Left renal cortex interstitium (tissue), 4 donors: ENCODE measurements at places on chromosomes 1 and 21. TPM values are rescaled to one million over a fixed set of nuclear protein-coding genes. Genes with fewer than 3 reads are reported as not detected.

The CR1 gene
- 20.2 TPM for polyA plus RNA-seq

- DNase-seq = peak; percentile 90
Measured at GRCh38 chr1:244969355-244970235, 105.3 kb upstream of the HNRNPU start.

The TNFAIP8L2 gene
- polyA plus RNA-seq = 1.2 TPM

The PRAMEF11 gene
- polyA plus RNA-seq = not detected

- no peak for DNase-seq
Measured at GRCh38 chr1:230791986-230792564, 44.9 kb downstream of the CAPN9 start.

DNA sequence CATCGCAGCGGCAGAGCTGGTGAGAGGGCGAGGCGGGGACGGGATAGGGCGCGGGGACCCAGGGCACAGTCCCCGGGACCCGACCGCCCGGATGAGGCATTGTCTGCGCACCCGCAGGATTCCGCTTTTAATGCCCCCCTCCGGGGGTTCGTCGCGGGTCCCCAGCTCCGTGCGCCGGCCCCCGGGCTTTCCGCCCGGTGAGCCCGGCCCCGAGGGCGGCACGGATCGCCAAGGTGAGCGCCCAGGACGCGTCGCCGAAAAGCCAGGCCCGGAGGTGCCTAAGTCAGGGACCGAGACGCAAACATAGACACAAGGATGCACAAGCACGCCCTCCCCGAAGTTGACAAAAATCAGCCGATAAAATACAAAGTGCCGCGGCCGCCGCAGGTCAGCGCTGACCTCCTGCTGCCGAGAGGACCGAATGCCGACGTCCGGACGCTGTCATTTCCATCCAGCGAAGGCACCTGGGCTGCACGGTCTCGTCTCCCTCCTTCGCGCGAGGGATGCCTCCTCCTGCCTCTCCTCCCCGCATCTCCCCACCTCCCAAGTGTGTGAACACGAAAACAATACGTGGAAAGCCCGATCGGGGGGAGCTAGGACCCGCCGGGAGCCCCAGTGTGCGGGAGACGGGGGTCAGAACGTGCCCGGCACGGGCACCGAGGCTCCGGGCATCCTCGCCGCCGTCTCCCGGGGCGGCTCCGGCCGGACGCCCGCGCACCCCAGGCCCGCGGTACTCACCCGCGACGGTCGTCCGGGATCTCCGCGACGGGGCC is 101.1 kb upstream of the SOD1 start:
- DNase-seq = no peak

The CASQ2 gene
- polyA plus RNA-seq = 0.49 TPM

The ITGB2 gene
- polyA plus RNA-seq = 12.5 TPM

The GPR161 gene
- polyA plus RNA-seq = 20.5 TPM

DNA sequence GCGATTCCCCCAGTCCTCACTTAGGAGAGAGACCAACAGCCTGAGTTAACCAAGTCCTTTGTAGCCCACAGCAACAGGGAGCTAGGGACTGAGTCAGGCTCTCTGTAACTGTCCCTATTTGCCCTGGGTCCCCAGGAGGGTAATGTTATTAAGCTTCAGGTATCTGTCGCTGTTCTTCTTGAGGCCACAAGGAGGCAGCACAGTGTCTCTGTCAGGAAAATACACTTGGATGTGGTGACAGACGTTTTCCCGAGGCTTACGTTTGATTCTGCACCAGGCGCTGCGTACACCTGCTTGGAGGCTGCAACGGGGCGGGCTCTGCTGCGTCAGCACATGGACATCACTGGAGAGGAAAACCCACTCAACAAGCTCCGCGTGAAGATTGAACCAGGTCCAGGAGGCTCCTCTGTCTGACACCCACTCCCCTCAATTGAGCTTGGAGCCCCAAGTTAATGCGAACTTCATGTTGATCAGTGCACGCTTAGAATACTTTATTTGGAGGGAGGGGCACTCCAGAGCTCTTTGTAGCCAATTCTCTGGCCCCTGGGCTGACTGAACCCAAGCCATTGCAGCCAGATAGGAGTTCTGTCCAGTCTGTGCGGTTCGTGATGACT is 10.7 kb upstream of the ELF3 start:
- DNase-seq = no peak

- no peak for DNase-seq
Measured at GRCh38 chr1:234763367-234763766, 153.4 kb upstream of the IRF2BP2 start.

- no peak for DNase-seq
Measured at GRCh38 chr21:28480470-28480869, 512.2 kb downstream of the LTN1 start.

The CDCA8 gene
- 18.1 TPM for polyA plus RNA-seq

DNA sequence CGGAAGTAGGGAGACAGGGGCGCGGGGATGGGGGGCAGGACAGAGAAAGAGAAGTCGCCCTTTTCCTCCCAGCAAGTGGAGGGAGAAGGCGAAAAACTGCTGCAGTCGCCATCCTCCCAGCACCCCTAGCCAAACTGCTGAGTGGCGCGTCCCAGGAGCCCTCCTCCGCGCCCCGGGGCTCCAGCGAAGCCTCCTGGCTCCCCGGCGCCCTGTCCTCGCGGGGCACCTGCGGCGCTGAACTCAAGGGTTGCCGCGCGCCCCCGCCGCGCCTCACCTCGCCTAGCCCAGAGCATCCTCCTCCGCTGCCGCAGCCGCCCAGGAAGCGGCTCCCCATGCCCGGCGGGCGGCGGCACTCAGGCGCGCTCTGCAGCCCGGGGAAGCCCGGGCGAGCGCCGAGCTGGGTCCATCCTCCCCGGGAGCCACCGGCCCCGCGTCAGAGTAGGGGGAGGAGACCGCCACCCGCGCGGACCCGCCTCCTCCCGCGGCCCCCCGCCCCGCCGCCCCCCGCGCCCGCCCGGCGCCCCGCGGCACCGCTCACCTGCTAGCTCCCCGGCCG is at the start of gene DAB1:
DAB1 (minus strand) TSS at position 405 of the 556 bp plus-strand sequence. CDS start 133,030 bp downstream, outside the sequence.
- no peak for DNase-seq

- DNase-seq = no peak
Measured at GRCh38 chr1:117161887-117162286, 40.3 kb upstream of the TRIM45 start.

- DNase-seq = no peak
Measured at GRCh38 chr1:15100121-15100879, 53.2 kb upstream of the TMEM51 start.

DNA sequence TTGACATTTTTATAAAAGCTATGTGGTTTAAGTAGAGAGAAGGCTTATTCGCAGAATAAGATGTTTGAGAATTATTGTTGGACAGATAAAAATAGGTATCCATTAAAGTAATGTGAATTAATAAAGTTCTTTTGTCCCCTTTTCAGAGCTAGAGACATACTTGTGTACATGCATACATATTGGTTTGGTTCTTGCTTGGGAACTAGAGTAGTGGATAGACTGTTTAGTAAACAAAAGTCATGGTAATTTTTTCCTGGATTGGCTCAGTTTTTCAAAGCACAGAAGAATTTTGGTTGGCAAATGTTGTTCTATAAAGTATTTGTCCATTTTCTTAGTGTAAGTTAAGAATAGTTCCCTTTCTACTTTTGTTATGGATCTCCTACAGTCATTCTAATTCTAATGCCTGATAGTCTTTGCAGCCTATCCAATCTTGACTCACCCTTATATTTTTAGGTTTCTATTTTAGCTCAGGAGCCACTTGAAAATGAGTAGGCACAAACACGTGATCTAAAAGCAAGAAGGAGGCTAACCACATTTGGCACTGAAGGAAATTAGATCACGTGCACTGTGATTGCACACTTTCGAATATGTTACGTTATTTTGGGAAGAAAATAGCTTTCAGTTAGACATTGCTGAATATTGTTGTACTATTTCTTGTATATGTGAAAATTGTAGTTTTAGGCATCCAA is 47.0 kb downstream of the RABGAP1L start:
- no peak for DNase-seq

GRCh38 chr1:64061430-64062104 is 141.9 kb upstream of the UBE2U start:
- DNase-seq = no peak

The OVAAL gene
- not detected for polyA plus RNA-seq

GRCh38 chr1:99173900-99174299 is 90.4 kb upstream of the PLPPR4 start:
- DNase-seq = no peak

The APCS gene
- not detected for polyA plus RNA-seq

The PRKAA2 gene
- 12.7 TPM for polyA plus RNA-seq

The LAD1 gene
- 32.8 TPM for polyA plus RNA-seq

DNA sequence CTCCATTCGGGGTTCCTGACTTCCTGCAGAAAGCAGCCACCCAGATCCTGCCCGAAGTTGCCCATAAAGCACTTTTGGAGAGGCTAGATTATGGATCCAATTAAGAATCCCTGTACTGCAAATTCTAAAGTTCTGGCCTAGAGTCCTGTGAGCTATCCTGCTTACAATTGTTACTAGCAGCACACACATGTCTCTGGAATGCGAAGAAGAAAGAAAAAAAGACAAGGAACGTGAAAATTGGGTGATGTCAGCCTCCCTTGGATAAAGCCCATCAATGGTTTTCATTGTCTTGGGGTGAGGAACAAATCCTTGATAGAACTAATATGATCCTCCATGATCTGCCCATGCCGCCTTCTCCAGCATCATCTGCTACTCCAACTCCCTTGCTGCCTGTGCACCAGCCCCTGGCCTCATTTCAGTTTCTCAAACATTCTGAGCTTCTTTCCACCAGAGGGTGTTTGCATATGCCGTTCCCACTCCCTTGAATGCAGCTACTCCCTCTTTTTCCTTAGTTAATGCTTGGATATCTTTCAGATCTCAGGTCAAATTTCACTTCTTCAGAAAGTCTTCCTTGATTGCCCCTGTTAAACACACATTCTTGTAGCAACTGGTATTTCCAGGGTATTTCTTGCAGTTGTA is 94.0 kb downstream of the ST6GALNAC5 start:
- no peak for DNase-seq

GRCh38 chr1:150156868-150157603 is 7.3 kb downstream of the PLEKHO1 start:
- no peak for DNase-seq

GRCh38 chr21:45438391-45439145 is 33.6 kb downstream of the COL18A1 start:
- DNase-seq = no peak

The TMEM200B gene
- polyA plus RNA-seq = 19.9 TPM

- DNase-seq = no peak
Measured at GRCh38 chr1:82466416-82466815, 665.7 kb downstream of the ADGRL2 start.

- DNase-seq = no peak
Measured at GRCh38 chr1:198966519-198966918, 327.7 kb downstream of the PTPRC start.

- no peak for DNase-seq
Measured at GRCh38 chr1:227312361-227313025, 5.8 kb downstream of the CDC42BPA start.

GRCh38 chr1:160204526-160205241 is 500 bp upstream of the PEA15 start:
- no peak for DNase-seq

The KLHDC7A gene
- polyA plus RNA-seq = 13.7 TPM

The LINGO4 gene
- not detected for polyA plus RNA-seq

DNA sequence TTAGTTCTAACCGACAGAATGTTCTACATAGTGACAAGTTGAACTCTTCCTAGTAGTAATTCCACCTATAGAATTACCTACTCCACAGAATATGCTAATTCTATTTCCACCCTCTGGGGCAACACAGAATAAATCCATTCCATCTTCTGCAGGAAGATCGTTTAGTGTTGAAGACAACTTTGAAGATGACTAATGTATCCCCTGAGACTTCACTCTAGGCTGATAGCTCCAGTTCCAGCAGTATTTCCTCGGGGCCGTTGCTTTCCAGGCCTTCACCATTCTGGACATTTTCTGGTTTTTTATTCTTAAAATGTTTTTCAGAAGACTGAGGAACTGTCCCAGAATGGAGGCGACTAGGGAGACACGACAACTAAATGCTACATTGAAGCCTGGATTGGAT is 61.0 kb upstream of the CSF1 start:
- DNase-seq = no peak

DNA sequence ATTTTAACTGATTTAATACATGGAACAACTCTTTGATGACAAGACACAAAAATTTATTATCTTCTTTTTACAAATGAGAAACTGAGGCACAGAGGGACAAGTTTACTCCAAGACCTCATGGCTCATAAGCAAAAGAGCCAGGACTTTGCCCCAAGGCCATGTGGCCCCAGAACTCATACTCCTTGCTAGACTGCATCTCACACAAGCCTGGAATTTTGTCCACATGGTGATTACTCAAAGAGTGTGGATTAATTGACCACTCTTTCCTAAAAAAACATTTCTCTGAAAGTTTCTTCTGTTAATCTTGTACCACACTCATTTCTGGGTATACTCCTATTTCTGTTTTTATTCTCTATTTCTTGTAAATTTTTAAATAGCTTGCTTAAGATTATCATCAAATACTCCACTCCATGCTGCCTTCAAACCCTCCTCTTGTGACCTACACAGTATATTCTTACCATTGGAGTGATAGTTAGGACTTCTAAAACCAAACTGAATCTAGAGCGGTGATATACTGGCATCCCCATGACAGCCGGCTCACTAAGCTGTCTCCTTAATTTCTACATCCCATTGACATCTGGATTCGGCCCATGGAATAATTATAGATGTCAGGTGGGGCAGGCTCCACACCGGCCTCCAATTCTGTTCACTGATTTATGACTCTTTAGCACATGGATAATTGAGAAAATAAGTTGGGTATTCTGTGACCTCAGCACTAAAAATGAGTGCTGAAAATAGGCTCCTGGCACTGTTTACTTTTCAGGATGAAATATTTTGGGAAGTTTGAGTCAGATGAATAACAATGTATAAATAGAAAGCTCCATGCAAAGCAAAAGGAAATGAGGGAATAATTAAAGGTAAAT is 16.1 kb downstream of the RGS4 start:
- DNase-seq = no peak

The PADI2 gene
- 2.3 TPM for polyA plus RNA-seq

- DNase-seq = no peak
Measured at GRCh38 chr1:78887458-78887857, 119.1 kb downstream of the ADGRL4 start.

GRCh38 chr1:236663934-236664333 is 22.4 kb upstream of the ACTN2 start:
- DNase-seq = no peak

The LCE6A gene
- polyA plus RNA-seq = not detected

GRCh38 chr1:228867108-228867950 is 132.1 kb downstream of the RHOU start:
- no peak for DNase-seq

DNA sequence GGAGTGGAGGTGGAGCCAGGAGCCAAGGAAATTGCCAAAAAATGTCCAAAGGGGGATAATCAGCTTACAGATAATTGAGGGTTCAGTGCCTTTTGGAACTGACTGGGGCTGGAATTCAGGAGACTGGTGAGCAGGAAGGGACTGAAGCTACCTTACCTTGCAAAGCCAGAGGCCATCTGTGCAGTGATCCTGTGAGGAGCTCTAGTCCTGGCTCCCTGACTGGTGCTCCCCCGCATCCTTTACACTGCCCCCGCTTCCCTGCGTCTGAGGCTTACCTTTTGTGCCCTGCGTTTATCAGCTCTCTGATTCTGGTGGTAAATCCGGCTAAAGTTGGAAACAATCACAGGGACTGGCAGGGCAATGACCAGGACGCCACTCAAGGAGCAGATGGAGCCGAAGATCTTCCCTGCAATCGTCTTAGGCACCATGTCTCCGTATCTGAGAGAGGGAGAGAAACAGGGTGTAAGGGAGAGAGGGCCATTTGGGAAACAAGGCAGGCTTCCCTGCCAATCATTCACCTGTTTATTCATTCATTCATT is 31.0 kb downstream of the DDX20 start:
- DNase-seq = no peak
